ENCODE measurements at places on chromosomes 4 and X.
A peak's percentile ranks its signal among the peaks of the same experiment; 100 is the strongest.

DNA sequence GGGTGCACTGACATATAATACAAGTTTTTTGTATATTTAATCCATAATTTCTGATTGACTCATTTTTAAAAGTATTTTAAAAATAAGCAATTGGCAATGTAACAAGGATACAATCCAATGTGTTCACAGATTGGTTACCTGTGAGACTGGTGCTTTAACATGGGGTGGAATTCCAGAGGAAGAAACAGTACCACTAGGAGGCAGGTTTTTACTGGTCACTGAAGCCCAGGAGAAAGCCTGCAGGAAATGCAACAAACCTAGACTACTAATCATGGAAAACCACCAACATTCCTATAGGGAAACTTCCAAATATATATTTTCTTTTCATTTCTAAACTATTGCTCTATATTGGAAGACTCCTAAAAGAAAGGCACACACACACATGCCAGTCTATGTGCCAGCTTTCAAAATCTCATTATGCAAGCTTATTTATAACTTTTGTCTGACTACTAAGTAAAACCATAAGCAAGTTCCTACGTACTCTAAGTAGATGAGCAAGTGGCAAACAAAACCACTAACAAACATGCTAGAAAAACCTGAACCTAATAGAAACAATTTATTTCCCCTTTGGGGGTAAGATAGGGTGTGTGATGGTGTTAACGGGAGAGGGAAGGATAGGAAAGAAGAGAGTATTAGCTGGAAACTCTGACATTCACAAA is 19.2 kb downstream of the G3BP2 start:
- no peak for DNase-seq

GRCh38 chr4:71732066-71732465 is 51.8 kb downstream of the GC start:
- no peak for DNase-seq

- DNase-seq: peak; percentile 53
These were observed at the start of gene BEX5 for GRCh38 chrX:102155806-102156179. Gene BEX5, minus strand, starts transcription at chrX:102155977. Its CDS starts 1,712 bp downstream, at chrX:102154265.

- DNase-seq: peak; percentile 38
These were observed 84.9 kb upstream of the TBL1X start for GRCh38 chrX:9379697-9380551.

DNA sequence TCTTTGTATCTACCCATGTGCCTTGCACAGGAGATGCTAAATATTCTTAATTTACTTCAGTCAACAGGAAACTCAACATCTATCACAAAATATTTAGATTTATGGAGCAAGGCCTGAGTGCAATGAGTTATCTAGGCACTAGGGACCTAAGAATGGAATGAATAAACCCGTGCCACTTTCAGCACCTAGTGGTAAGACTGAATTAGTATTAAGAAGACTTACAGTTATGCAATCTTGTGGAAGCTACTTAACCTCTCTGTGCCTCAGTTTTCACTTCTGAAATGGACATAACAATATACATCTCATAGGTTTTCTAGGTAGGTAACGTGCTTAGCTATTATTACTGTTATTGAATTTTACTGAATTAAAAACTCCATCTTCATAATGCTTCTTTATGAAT is 144.6 kb upstream of the MAP3K15 start:
- no peak for DNase-seq

DNA sequence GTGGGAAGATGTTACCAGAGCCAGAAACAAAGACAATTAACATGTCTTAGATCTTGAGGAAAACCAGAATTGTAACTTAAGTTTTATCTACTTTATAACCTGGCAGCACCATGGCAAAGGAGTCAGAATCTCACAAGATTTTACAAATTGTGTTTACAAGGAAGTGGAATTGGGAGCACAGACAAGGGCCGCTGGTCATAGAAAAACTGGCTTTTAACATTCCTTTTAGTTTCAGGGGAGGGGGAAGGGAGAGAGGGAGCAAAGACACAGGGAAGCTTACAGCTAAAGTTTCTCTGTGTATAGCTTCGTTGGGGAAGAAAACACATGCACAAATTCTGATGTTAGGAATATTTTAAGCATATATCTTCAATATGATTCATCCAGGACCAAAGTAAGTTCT is 10.3 kb upstream of the UGT2B11 start:
- no peak for DNase-seq

- no peak for DNase-seq
These were observed 368.0 kb downstream of the CCSER1 start for GRCh38 chr4:90495211-90495610.

- DNase-seq: peak; percentile 7
These were observed 11.0 kb downstream of the BMX start for GRCh38 chrX:15511563-15511962.

GRCh38 chr4:87500092-87500462 is 29.1 kb downstream of the SPARCL1 start:
- DNase-seq: no peak

DNA sequence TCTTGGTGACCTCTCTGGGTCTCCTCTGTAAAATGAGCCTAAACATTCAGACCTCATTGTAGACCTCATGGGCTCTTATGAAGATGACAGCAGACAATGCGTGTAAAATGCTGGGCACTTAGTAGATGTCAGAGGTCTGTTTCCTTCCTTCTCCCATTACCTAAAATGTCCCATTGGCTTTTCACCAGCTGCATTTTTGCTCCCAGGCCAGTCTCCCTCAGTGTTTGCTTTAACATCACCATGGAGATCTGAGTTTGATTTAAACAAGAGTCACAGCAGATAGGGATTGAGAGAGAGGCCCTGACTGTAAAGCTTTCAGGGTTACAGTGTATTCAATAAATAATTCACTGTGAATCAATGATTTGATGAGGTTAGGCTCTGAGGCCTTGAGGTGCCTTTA is 24.3 kb downstream of the PSAPL1 start:
- DNase-seq: no peak

DNA sequence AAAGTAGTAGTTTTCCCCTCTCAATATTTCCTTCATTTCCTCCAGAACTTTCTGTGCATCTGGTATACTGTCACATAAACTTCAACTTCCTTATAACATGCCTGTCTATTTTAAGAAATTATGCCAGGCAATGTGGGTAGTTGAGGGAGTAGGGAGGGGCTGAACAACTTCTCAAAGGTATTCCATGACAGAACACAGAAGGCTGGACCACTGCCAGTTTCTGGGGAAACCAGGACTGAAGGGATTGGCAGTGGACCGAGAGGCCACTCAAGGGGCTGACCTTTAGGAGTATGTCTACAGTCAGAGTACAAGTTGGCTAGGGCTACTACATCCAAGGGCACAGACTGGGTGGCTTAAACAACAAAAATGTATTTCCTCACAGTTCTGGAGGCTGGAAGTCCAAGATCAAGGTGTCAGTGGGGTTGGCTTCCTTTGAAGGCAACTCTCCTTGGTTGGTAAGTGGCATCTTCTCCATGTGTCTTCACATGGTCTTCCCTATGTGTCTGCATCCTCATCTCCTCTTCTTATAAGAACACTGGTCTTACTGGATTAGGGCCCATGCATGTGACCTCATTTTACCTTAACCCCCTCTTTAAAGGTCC is 6.9 kb downstream of the SH3RF1 start:
- no peak for DNase-seq

GRCh38 chrX:29531336-29531735 is 684.0 kb upstream of the MAGEB2 start:
- DNase-seq: no peak

All from Calu3 (cell line).